ENCODE measurements at places on chromosomes 7 and 10. TPM values are rescaled to one million over a fixed set of nuclear protein-coding genes. Genes with fewer than 3 reads are reported as not detected.

- no peaks in the 10 kb centered on the region for H3K4me1 ChIP-seq
- no peak for DNase-seq
- no peaks in the 10 kb centered on the region for H3K27me3 ChIP-seq
- no peak overlapping the region for H3K27ac ChIP-seq
- no peak overlapping the region for H3K4me3 ChIP-seq
Observed at GRCh38 chr10:132113206-132113605, 47.5 kb downstream of the JAKMIP3 start.

The GHRHR gene
- total RNA-seq: not detected

- H3K36me3 ChIP-seq: no peaks in the 10 kb centered on the region
- DNase-seq: no peak
- H3K27me3 ChIP-seq: no peaks in the 10 kb centered on the region
- H3K4me1 ChIP-seq: no peaks in the 10 kb centered on the region
Observed at GRCh38 chr7:38413784-38414183, 140.3 kb upstream of the TARP start.

DNA sequence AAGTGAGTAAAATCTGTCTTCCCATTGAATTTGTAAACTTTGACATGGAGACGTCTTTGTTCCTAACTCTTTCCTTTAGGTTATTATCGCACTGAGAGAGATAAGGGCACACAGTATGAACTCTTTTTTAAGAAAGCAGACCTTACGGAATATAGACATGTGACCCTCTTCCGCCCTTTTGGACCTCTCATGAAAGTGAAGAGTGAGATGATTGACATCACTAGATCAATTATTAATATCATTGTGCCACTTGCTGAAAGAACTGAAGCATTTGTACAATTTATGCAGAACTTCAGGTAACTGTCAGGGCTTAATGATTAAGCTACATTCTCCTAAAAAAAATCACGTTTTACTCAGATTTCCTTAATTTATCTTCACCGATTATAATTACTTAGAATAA is 20.4 kb downstream of the CSGALNACT2 start:
- H3K4me1 ChIP-seq: no peaks in the 10 kb centered on the region
- H3K4me3 ChIP-seq: no peak overlapping the region
- no peaks in the 10 kb centered on the region for H3K27me3 ChIP-seq
- H3K27ac ChIP-seq: no peak overlapping the region
- no peak for DNase-seq
- no peaks in the 10 kb centered on the region for H3K36me3 ChIP-seq

The EEPD1 gene
- 10.0 TPM for total RNA-seq

DNA sequence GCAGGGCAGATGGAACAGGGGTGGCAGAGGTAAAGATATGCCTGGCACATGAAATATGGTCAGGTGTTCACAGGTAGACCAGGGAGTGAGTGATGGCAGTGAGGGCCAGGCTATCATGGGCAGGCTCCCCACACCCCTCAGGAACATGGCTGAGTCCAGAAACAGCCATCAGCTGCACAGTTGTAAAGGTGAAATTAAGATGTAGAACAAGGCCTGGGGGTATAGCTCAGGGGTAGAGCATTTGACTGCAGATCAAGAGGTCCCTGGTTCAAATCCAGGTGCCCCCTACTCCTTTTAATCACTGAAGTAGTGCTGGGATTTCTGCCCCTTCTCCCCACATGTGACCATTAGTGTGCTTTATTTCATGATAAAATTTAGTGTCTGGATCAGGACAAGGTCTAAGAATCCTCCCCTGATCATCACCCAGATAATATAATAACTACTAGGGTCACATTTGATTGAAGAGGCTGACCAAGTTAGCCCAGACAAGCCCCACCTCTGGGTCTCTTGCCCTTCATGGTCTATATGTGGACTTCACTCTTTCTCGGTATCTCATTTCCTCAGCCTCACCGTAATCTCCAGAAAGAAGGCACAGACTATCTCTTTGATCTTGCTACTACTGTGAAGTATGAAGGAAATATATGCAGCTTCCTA is 69.0 kb downstream of the ZNF783 start:
- H3K27me3 ChIP-seq: no peaks in the 10 kb centered on the region
- DNase-seq: no peak
- H3K27ac ChIP-seq: no peak overlapping the region
- H3K4me3 ChIP-seq: no peak overlapping the region

The TMEM213 gene
- total RNA-seq: not detected

The LRRC17 gene
- total RNA-seq: 0.91 TPM

- no peak overlapping the region for H3K27ac ChIP-seq
- no peak overlapping the region for H3K4me3 ChIP-seq
- no peak for DNase-seq
- no peaks in the 10 kb centered on the region for H3K36me3 ChIP-seq
- no peaks in the 10 kb centered on the region for H3K4me1 ChIP-seq
- H3K27me3 ChIP-seq: no peaks in the 10 kb centered on the region
Observed at GRCh38 chr10:19713800-19714525, 102.3 kb upstream of the PLXDC2 start.

DNA sequence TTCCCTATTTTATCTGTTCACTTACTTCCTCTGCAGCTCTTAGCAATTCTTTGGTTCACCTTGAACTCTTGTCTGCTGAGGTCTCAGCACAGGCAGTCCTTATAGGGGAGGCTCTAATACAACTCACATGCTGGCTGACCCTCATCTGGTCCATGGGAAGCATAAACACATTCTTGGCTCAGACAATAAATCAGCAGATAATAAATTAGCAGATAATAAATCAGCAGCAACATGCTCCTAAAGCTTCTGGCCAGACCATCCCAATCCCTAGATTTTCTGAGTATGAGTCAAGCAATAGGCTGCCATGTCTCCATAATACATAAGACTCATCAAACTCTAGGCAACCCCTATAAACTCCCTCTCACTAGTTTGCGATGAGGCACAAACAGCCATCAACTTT is 208.6 kb upstream of the STEAP4 start:
- no peaks in the 10 kb centered on the region for H3K27me3 ChIP-seq
- no peaks in the 10 kb centered on the region for H3K4me1 ChIP-seq
- H3K4me3 ChIP-seq: no peak overlapping the region
- no peak overlapping the region for H3K27ac ChIP-seq

The GPER1 gene
- 8.2 TPM for total RNA-seq

The PAPOLB gene
- total RNA-seq: not detected
